GM23248 (cell line): ENCODE measurements at places on chromosomes 6 and 20. TPM values are rescaled to one million over a fixed set of nuclear protein-coding genes. Genes with fewer than 3 reads are reported as not detected.

KIF25 gene
- not detected in 2 replicates for total RNA-seq

CCDC167 gene
- total RNA-seq = 35.8 and 41.2 TPM in 2 replicates

NEURL2 gene
- 4.3 and 8.3 TPM in 2 replicates for total RNA-seq

RNGTT gene
- 15.0 and 21.5 TPM in 2 replicates for total RNA-seq

DNA sequence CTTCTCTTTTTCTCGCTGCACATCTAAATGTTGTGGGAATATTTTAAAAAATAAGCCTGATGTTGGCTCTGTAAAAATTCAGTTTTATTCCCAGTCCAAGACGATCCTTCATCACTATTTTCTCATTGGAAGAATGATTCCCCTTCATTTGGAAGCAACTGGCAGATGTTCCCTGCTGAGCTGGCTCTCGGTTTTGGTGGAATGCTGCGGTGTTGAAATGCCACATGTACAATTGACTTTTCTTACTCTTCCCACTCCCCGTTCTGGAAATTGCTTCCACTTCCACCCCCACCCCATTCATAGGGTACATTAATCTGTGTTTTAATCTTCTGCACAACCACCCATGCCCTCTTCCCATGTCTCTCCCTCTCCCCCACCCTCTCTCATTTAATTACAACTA is 496.3 kb upstream of the MAP3K7 start:
- DNase-seq = peak; percentile 4

- DNase-seq = no peak
Measured at GRCh38 chr20:10978713-10979112, 304.9 kb upstream of the JAG1 start.
